Calu3 (cell line): ENCODE measurements at places on chromosomes 4 and X. TPM values are rescaled to one million over a fixed set of nuclear protein-coding genes. Genes with fewer than 3 reads are reported as not detected.

DNA sequence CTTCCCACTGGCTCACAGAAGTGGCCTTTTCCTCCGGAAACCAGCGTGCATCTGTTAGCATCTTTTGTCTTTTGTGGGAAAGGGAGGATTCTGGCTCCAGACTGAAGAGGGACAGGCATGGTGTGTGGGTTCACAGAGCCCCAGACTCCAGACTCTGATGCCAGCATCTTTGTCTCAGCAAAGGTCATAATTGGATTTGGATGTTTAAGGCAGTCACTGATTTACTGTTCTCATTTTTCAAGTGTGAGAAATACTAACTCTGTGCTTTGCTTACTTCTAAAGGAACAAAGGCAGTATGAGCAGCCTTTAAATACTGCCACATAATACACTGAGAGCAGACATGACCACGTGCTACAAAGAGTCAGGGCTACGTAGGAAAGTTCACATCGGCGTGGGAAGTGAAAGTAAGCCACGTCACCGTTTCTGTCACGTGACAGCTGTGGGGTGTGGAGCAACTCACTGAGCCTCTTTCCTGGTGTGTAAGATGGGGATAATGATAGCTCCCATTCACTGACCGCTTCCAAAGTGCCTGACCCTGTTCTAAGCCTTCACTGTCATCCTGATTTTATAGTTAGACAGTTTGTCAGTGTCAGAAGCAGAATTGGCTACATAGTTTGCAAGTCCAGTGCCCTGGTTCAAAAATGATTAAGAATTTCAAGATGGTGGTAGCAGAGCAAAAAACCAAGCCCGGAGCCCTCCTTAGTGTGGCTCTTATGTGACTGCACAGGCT is 24.8 kb upstream of the TMSB4X start:
- H3K36me3 ChIP-seq, result peaks cover 35% of the 10 kb centered on the region
- peaks cover 39% of the 10 kb centered on the region for H3K4me1 ChIP-seq
- peak overlapping the region; percentile 99 for H3K27ac ChIP-seq
- H3K27me3 ChIP-seq, result no peaks in the 10 kb centered on the region
- peak; percentile 75 for DNase-seq
- peak overlapping the region; percentile 37 for H3K4me3 ChIP-seq

DNA sequence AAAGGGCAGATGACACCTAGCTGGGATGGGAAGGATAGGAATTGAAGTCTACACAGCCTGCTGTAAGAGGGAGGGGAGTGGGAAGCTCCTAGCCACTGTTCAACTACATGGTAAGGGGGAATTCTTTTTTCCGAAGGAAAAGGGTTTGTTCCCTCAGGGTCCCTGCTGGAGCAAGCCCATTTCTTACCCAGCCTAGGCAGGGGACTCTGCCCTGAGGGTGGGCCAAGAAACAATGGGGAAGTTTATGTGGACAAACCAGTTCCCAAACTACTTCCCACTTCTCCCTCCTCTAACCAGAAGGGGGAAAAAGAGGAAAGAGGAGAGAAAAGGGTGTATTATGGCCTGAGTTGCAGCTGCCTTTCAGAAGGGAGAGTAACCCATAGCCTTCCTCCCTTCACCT is 13.5 kb upstream of the VSIG4 start:
- H3K36me3 ChIP-seq, result no peaks in the 10 kb centered on the region
- no peak for DNase-seq
- no peak overlapping the region for H3K4me3 ChIP-seq

- H3K4me1 ChIP-seq, result no peaks in the 10 kb centered on the region
- H3K27me3 ChIP-seq, result no peaks in the 10 kb centered on the region
- no peak for DNase-seq
- no peak overlapping the region for H3K4me3 ChIP-seq
- H3K27ac ChIP-seq, result no peak overlapping the region
Observed at GRCh38 chr4:122537388-122538135, 81.0 kb upstream of the IL2 start.

DNA sequence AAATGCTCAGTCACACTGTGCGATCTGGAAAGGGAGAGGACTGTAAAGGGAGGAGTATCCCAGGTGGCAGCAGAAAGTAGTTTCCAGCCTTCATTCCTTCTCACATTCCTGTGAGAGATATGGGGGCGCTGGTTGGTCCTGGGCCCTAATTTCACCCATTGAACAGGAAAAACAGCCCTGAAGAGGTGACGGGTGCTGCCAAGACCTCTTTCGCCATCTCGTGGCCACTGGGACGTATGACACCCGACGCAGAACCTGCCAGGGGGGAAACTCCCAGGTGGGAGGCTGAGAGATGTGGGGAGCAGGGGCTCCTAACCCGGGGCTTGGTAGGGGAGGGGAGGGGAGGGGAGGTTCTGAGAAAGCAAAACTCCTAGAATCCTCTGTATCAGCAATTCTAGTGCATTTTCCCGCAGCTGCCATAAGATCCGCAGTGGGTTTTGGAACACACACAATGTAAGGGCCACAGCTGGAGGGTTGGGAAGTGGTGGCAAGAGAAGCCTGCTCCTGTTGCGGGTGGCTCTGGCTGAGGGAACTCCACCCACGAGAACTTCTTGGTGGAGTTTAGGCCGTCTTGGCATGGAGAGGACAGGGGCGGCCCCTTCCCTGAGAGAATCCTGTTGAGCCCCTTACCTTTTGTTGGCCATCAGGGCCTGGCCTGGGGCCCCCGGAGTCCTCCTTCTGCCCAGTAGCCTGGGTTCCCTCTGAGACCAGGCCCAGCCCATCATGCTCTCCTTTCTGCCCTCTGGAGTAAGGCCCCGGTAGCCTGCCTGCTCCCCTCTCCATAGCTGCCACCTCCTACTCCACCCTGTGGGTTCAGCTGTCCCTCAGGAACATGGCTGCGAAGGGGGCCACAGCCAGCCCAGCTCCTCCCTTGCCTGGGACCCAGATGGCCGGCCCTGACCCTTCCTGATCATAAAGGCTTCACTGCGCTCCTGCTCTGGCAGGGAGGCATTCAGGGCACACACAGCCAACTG is 134.1 kb downstream of the OR13H1 start:
- DNase-seq, result peak; percentile 50
- no peak overlapping the region for H3K27ac ChIP-seq
- H3K4me3 ChIP-seq, result no peak overlapping the region
- H3K4me1 ChIP-seq, result no peaks in the 10 kb centered on the region
- H3K27me3 ChIP-seq, result peaks cover 10% of the 10 kb centered on the region

GRCh38 chrX:3697701-3698279 is 15.7 kb downstream of the PRKX start:
- H3K4me1 ChIP-seq, result peaks cover 35% of the 10 kb centered on the region
- H3K36me3 ChIP-seq, result no peaks in the 10 kb centered on the region
- peak; percentile 57 for DNase-seq

- H3K27me3 ChIP-seq, result no peaks in the 10 kb centered on the region
- no peak overlapping the region for H3K27ac ChIP-seq
- DNase-seq, result no peak
- peaks cover 10% of the 10 kb centered on the region for H3K4me1 ChIP-seq
- no peak overlapping the region for H3K4me3 ChIP-seq
- H3K36me3 ChIP-seq, result peaks cover 19% of the 10 kb centered on the region
Observed at GRCh38 chr4:158870626-158871334, 102.0 kb downstream of the FNIP2 start.

GRCh38 chr4:54553001-54553400 is 104.8 kb upstream of the KIT start:
- no peaks in the 10 kb centered on the region for H3K36me3 ChIP-seq
- no peak for DNase-seq
- peaks cover 9% of the 10 kb centered on the region for H3K4me1 ChIP-seq

DNA sequence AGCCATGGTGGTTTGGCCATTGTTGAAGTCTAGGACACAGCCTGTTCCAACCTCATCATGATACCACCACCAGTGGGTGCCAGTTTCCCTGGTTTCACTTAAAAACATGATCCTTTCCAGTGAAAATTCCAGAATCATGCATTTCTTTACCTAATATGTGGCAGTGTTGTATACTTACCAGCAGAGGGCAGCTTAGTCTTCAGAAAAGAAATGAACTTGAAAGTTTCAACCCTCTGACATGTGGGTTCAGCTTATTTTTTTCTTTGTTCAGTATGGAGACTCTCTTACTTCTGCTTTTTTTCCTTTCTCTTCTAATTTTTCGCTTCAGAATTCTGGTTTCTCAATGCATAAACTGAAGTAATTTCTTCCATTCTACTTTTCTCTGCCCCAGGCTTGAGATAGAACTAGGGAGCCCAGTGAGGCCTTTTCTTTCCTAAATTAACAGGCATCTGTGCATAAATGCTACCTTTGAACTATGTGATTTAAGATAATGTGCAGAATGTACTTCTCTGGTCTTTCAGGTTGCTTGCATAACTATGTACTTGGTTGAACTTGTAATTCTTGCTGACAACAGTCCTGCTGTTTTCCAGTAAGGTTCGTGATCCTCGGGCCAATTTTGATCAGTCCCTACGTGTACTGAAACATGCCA is 10.7 kb downstream of the LIAS start:
- H3K4me1 ChIP-seq, result peaks cover 8% of the 10 kb centered on the region
- no peak overlapping the region for H3K4me3 ChIP-seq
- DNase-seq, result peak; percentile 40

- peak; percentile 1 for DNase-seq
- no peak overlapping the region for H3K4me3 ChIP-seq
- no peaks in the 10 kb centered on the region for H3K4me1 ChIP-seq
Observed at GRCh38 chr4:174154215-174154854, 129.1 kb downstream of the FBXO8 start.

- no peak overlapping the region for H3K4me3 ChIP-seq
- peaks cover 34% of the 10 kb centered on the region for H3K4me1 ChIP-seq
- no peaks in the 10 kb centered on the region for H3K27me3 ChIP-seq
- DNase-seq, result no peak
- H3K27ac ChIP-seq, result peak overlapping the region; percentile 97
Observed at GRCh38 chr4:73685052-73685451, 55.3 kb upstream of the CXCL8 start.

Gene PDE6B
- not detected in 2 replicates for total RNA-seq

Gene MAGEA4
- not detected in 2 replicates for total RNA-seq

Gene YY2
- total RNA-seq, result 4.6 and 4.7 TPM in 2 replicates

Gene PRRG3
- total RNA-seq, result not detected in 2 replicates

Gene ANAPC4
- 23.2 and 24.0 TPM in 2 replicates for total RNA-seq
